ENCODE measurements at places on chromosomes 7 and 10.
A peak's percentile ranks its signal among the peaks of the same experiment; 100 is the strongest.

DNA sequence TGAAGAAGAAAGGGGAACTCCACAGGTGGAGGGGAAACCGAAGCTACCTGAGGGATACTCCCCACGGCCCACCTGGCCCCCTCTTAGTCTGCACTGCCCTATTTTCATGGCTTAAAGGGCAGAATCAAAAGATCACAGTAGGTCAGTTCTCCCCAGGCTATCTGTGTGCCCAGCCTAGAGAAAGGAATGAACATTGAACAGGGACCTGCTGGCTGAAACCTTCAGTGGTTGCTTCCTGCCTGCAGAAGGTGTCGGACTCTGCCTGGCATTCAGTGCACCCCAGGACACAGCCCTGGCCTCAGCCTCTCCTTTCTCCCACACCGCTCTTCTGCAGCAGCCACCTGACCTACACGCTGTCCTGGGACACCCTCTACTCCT lies 74.5 kb downstream of the PRKAG2 start:
- DNase-seq, result no peak

DNA sequence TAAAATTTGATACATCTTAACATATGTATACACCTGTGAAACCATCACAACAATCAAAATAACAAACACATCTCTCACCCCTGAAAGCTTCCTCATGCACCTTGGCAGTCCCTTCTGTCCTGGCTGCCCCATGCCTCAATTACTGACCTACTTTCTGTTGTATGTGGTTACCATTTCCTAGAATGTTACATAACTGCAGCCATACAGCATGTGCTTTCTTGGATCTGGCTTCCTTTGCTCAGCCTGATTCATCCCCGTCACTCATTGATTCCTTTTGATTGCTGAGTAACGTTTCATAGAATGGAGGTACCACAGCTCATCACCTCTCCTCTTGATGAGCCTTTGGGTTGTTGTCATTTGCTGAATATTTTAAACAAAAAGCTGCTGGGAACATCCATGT lies 165.3 kb downstream of the CELF2 start:
- no peak for DNase-seq

- DNase-seq, result no peak
Observed at GRCh38 chr10:98433371-98433770, 13.4 kb downstream of the HPS1 start.

DNA sequence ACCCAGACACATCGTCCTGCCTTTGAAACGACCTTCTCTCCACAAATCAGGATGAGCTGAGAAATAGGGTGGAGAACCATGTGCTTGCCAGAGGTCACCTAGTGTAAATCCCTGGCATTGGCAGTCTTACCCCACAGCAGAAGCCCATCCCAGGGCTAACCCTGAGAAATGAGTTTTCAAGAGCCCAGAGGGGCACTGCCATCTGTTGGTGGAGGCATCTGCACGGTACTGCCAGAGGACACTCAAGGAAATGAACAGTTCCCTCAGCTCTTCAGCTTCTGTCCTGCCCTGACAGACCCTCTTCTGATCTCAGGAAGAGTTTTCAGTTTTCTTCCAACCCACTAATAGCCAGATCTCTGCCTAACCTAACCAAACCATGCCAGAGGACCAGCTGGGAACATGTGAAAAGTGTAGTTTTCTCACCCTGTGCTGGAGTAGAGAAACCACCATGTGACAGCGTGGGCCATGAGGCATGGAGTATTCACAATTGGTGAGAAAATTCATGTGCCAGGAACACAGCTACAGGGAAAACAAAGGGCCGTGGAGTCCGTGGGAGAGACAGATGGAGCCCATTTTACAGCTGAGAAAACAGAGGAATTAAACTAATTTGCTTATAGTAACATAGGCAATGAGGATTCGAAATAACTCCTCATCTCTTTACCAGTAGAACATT lies 37.7 kb upstream of the ITPRID1 start:
- DNase-seq, result no peak

GRCh38 chr7:108077709-108078108 lies 52.5 kb downstream of the LAMB4 start:
- no peak for DNase-seq

GRCh38 chr7:22460363-22460988 lies 39.5 kb downstream of the STEAP1B start:
- no peak for DNase-seq

DNA sequence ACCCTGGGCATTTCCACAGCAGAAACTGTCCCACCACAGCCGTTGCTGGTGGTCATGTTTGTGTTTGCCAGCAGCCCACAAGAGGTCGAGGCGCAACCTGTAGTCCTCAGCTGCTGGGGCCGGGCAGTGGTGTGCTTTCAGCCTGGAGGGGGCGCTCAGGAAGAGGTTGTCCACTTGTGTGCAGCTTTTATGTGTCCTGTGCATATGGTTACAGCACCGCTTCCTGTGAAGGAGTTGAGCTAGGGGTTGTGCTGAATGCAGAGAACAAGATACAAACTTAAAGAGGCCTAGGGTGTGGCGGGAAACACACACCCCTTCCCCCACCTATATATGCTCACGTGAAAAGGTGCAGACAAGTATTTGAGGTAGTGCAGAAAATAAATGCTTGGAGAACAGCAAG lies 29.5 kb upstream of the PFKFB3 start:
- peak; percentile 61 for DNase-seq

DNA sequence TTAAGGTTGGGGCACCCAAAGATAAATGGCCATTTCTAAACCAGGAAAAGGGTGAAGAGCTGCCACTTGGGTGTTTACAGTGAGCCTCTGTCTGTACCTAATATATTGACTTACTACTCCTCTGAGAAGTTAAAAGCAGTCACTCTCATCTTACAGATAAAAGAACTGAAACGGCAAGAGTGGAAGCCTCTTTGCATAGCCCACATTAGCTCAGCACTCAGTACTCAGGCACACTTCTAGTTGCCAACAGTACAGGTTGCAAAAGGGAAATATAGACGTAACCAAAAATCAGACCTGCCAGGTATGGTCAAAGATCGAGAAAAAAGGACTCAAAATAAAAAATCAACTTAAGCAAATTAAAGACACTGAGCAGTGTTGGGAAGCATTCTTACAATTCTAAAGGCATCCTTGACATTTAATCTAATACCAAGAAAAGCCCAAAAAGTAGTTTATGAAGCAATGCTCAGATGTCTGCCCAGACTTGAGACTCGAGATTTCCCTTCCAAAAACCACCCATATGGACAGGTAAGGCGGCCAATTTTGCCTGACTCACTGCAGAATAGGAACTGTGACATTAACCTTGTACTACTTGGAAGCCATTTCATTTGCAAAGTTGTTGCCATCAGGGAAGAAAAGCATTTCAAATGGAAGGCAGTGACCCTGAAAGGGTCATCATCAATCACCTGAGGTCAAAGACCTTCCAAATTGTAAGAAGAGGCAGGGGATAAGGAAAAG lies 139.3 kb downstream of the SLC25A13 start:
- DNase-seq, result no peak

- DNase-seq, result no peak
Observed at GRCh38 chr10:62112300-62112699, 156.3 kb downstream of the RTKN2 start.

- no peak for DNase-seq
Observed at GRCh38 chr10:109474261-109474660, 449.1 kb downstream of the XPNPEP1 start.

DNA sequence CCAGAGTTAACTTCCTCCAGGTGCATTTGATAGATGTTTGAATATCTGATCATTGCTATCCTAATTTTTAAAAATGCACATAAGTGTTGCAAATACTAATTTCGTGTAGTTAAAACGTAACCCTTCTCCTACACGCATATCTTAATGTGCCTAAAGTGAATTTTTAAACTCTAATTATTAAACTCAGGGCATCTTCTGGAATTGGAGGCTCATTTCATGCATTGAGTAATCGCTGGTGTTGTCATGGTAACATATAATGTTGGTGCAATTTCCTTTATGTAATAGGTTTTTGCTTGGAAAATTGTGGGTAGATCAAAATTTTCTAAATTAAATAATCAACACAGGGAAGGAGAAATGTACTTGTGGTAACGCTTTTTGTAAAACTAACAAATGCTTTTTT lies 56.2 kb downstream of the ARMC3 start:
- DNase-seq, result no peak

DNA sequence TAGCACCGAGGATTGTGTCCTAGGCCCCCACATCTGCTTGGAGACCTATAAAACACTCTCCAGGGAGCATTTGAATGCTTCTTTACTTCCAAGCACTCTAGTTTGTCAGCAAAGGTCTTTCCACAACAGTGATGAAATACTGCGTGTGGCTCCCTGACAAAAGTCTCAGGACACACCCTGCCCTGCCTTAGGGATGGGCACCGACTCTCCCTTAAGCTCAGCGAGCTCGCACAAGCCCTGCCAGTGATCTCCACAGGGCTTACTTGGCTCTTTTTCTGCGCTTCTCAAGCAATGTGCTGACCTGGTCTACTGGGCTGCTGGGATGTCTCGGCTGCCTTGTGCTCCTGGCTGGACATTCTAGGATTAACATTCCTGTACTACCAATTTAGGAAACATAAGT lies 84.3 kb upstream of the MPP7 start:
- no peak for DNase-seq

- no peak for DNase-seq
Observed at GRCh38 chr10:25633542-25633941, 300.5 kb upstream of the MYO3A start.

DNA sequence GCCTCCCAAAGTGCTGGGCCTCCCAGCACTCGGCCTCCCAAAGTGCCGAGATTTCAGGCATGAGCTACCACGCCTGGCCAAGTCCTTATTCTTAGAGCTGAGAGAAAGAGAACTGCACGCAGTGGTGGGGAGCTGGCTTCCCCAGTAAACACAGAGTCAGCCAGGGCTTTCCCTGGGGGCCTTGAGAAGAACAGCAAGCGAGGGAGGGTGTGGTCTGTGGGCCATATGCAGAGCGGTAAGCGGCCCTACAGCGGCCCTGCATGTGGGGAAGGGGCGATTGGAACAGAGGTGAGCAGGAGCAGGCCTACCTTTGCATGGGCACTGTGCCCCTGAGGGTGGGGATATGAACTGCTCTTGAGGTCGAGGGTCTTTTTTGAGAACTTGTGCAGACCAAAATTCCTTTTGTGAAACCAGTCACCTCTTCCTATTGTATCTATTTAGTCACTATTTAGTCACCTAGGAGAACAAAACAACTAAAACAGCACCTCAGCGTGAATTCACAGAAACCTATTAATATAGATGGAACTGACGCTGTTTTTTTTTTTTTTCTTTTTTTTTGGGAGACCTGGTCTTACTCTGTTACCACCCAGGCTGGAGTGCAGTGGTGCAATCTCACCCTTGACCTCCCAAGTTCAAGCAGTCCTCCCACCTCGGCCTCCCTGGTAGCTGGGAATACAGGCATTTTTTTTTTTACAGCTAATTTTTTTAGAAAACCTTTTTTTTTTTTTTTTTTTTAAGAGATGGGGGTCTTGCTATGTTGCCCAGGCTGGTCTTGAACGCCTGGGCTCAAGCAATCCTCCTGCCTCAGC lies 36.9 kb upstream of the SH2D4B start:
- DNase-seq, result no peak

- no peak for DNase-seq
Observed at GRCh38 chr7:52074071-52074470, 757.5 kb upstream of the COBL start.

DNA sequence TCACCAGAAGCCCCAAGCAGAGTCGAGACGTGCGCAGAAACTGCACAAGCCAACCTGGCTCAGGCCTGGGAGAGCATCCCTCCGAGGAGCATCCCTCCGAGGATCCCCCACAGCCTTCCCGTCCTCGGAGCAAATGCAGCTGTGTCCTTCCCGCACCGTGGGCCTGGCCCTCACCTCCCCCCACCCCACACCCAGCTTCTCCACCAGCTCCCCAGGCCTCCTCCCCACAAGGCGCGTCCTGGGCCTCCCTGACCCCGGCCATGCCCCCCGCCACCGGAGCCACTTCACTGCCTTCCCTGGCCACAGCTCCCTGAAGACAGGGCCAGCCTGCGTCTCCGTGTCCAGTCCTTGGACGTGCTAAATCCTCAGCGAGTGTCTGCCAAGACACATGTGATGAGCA lies 60.6 kb downstream of the PTPRN2 start:
- DNase-seq, result no peak

- no peak for DNase-seq
Observed at GRCh38 chr7:100200693-100201092, 19.1 kb upstream of the PVRIG start.

- no peak for DNase-seq
Observed at GRCh38 chr10:71845410-71846405, 5.3 kb downstream of the PSAP start.

GRCh38 chr7:18505870-18506460 lies 10.4 kb downstream of the HDAC9 start:
- no peak for DNase-seq

GRCh38 chr7:149569025-149569725 lies 71.6 kb upstream of the ZNF746 start:
- no peak for DNase-seq

GRCh38 chr10:93074597-93075368 lies 1.1 kb downstream of the CYP26A1 start:
- DNase-seq, result no peak

DNA sequence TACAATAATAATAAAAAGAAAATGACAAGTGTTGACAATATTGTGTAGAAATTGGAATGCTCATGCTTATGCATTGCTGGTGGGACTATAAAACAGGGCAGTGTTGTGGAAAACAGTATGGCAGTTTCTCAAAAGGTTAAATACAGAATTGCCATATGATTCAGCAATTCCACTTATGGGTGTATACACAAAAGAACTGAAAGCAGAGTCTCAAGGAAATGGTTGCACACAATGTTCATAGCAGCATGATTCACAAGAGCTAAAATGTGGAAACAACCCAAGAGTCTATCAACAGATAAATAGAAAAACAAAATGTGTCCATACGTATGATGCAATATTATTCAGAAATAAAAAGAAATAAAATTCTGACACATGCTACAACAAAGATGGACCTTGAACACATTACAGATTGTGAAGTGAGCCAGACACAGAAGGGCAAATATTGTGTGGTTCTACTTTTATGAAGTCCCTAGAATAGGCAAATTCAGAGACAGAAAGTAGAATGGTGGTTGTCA lies 64.8 kb upstream of the GRM8 start:
- no peak for DNase-seq

DNA sequence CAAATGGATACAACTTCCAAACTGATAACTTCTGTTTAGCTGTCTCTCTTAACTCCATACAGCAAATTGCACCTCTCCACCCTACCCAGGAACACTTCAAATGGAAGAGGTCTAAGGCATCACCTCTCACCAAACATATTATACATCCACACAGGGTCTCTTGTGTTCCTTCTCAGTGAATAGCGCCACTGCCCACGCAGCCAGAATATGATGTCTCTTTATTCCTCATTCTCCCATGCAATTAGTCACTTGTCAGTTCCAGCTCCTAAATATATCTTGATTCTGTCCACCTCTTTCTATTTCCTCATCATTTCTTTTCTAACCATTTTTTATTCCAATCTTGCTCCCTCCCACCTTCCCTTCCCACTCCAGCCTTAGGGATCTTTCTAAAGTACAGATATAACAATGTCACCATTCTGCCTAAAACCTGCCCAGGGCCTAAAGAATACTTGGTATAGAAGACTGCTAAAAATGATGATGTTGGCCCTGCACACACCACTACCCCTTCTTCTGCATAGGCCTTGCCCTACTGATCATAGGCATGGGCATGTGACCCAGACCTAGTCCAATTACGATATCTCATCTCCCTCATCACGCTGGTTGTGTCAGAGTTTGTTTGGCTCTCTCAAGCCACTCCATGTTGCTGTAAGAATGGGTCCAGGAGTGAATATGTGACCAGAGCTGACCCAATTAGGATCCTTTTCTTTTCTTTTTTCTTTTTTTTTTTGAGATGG lies 5.7 kb upstream of the TSPAN14 start:
- DNase-seq, result no peak

Data from activated gamma-delta T cell treated with Interleukin-2 at 50 U/mL for 16 hours (primary cell).